ENCODE measurements at places on chromosomes 4 and X. TPM values are rescaled to one million over a fixed set of nuclear protein-coding genes. Genes with fewer than 3 reads are reported as not detected.

GRCh38 chrX:152025656-152026440 lies 51.4 kb upstream of the GABRE start:
- H3K27ac ChIP-seq: no peak overlapping the region
- no peak overlapping the region for H3K4me3 ChIP-seq
- no peaks in the 10 kb centered on the region for H3K4me1 ChIP-seq
- DNase-seq: no peak

- no peaks in the 10 kb centered on the region for H3K4me1 ChIP-seq
- no peaks in the 10 kb centered on the region for H3K36me3 ChIP-seq
- no peaks in the 10 kb centered on the region for H3K27me3 ChIP-seq
- H3K4me3 ChIP-seq: no peak overlapping the region
Observed at GRCh38 chr4:150149381-150149780, 71.1 kb downstream of the DCLK2 start.

DNA sequence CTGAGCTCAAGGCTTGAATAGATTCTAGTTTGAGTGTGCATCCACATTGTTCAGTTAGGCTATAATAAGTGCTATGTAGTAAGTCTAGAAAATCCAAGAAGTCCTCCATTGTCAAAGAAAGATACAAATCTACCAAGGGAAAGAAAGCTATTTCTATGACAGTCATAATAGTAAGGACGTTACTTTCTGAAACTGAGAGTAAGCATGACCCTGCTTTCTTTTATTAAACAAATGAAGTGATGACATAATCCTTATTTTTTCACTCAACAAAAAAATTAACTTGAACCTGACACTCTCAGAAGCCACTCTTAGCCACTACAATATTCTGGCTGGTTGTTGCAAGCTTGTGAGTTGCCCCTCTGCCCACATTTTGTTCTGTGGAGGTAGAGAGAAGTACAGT lies 33.8 kb upstream of the AMELX start:
- DNase-seq: no peak
- no peak overlapping the region for H3K27ac ChIP-seq
- H3K27me3 ChIP-seq: no peaks in the 10 kb centered on the region
- no peaks in the 10 kb centered on the region for H3K4me1 ChIP-seq
- no peak overlapping the region for H3K4me3 ChIP-seq

The OCIAD2 gene
- 245 TPM for polyA plus RNA-seq

GRCh38 chr4:2685541-2685940 lies 70.6 kb downstream of the TNIP2 start:
- H3K4me1 ChIP-seq: no peaks in the 10 kb centered on the region
- H3K4me3 ChIP-seq: no peak overlapping the region
- no peak for DNase-seq
- no peaks in the 10 kb centered on the region for H3K27me3 ChIP-seq

Measured in CD4-positive, alpha-beta memory T cell (primary cell).